ENCODE measurements at places on chromosomes 3 and 15. TPM values are rescaled to one million over a fixed set of nuclear protein-coding genes. Genes with fewer than 3 reads are reported as not detected.

DNA sequence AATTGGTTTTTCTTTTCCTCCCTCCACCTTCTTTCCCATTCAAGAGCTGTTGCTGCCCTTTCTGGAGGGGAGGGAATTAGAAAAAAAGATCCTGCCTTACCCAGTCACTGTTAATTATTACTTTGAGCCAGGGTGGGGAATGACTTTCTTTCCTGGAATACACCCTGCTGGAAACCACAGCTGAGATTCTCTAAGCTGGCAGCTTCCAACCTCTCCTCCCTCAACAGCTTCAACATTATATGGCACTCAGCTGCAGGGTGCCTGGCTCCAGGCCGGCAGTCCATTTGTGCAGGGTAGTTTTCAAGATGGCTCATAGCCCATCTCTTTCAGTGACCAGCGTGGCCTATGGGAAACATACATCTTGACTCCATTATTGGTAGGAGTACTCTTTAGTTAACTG is 105.8 kb downstream of the UBE3A start:
- peaks cover 22% of the 10 kb centered on the region for H3K36me3 ChIP-seq
- H3K27me3 ChIP-seq: no peaks in the 10 kb centered on the region
- DNase-seq: no peak
- H3K27ac ChIP-seq: no peak overlapping the region
- H3K4me3 ChIP-seq: no peak overlapping the region

GRCh38 chr15:74902295-74903075 is 4.2 kb downstream of the FAM219B start:
- peaks cover 59% of the 10 kb centered on the region for H3K36me3 ChIP-seq
- no peak for DNase-seq
- H3K27ac ChIP-seq: no peak overlapping the region
- no peaks in the 10 kb centered on the region for H3K27me3 ChIP-seq
- peaks cover 9% of the 10 kb centered on the region for H3K4me1 ChIP-seq
- H3K4me3 ChIP-seq: no peak overlapping the region

DNA sequence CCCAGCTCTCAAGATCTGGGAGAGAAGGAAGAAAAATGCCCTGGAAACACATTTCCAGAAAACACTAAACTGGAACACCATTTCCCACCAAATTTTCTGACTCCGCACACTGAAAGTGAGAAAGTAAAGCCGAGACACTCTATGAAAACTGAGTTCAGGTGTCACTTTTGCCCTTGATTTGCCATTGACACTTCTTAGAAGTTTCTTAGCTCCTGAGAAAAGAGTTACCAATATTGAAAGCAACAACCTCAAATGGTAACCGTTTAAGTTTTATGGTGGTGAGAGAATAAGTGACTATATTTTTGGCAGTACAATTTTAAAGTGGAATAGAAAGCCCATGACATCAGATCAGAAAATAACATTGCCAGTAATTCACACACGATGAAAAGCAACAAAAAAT is 39.0 kb downstream of the CD86 start:
- H3K4me1 ChIP-seq: no peaks in the 10 kb centered on the region
- no peak overlapping the region for H3K4me3 ChIP-seq
- no peaks in the 10 kb centered on the region for H3K27me3 ChIP-seq
- H3K27ac ChIP-seq: no peak overlapping the region

GRCh38 chr3:172876297-172876696 is 125.8 kb downstream of the ECT2 start:
- H3K36me3 ChIP-seq: no peaks in the 10 kb centered on the region
- H3K27ac ChIP-seq: no peak overlapping the region
- H3K27me3 ChIP-seq: no peaks in the 10 kb centered on the region
- no peaks in the 10 kb centered on the region for H3K4me1 ChIP-seq
- DNase-seq: no peak

DNA sequence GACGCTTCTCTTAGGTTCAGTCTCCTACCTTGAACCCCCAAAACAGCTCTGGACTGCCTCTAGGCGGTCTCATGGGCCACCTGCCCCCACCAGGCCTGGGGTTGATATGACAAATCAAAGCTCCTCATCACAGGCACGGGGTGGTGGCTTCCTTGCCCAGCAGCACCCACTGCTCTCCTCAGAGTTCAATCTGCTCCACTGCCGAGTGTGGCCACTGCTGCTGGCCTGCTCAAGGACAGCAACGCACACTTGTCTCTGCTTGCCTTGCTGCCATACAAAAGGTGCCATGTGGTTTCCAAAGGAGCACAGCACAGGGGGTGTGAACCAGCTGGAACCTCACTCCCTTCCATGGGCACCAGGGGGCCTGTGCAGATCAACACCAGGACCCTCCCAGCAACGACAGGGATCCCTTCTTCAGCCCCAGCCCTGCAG is 10.2 kb downstream of the KBTBD13 start:
- no peak for DNase-seq
- no peaks in the 10 kb centered on the region for H3K36me3 ChIP-seq
- H3K27ac ChIP-seq: no peak overlapping the region
- H3K27me3 ChIP-seq: no peaks in the 10 kb centered on the region
- peaks cover 72% of the 10 kb centered on the region for H3K4me1 ChIP-seq

DNA sequence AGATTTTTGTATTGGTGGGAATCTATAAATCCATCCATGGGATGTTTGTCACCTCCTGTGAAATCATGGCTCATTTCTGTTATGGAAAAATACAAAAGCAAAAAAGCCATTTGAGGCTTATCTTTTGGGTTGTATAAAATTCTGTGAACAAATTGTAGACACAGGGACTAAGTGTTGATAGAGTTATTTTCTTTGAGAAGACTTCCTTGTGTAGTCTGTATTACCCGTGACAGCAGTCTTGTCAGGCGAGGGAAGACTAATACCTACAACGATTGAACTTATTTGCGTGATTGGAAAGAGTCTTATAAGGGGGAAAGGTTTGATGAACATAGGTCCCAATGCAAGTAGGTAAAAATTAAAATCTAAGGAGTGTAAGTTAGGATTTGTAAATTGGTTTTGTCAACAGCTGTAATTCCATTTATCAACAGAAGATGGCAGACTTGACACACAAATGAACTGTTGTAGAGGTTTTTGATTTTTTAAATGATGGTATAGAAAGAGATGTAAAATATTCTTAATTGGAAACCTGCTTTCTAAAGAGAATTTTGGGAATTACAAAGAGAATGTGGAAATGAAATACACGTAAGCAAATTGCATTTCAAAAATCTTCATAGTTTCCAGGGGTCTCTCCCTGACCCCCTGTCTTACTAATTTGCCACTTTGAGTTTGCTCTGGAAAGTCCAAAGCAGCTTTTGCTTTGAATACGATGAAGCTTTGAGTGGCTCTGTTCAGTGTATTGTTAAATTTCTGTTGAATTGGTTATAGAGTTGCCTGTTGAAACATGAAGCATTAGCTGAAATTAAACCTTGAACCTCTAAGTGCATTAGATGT is 33.2 kb downstream of the SLC25A26 start:
- H3K4me3 ChIP-seq: no peak overlapping the region
- peak; percentile 48 for DNase-seq
- no peaks in the 10 kb centered on the region for H3K4me1 ChIP-seq
- H3K36me3 ChIP-seq: peaks cover 14% of the 10 kb centered on the region

DNA sequence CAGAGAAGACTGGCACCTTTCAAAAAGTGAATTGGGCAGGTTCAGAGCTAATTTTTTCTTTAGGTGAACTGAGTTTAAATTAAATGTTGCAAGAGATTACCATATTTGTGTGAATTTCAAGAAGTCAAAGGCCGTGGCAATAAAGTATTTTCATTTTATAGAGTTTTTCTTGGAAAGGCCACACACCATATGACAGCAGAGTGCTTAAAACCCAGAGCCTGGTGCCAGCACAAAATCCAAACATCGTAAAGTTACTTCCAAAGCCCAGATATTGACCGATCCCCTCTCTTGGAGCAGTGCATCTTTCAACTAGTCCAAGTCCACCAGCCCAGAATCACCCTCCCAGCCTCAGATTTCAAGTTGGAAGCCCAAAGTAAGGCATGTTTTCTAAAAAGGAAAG is 164.5 kb downstream of the VGLL4 start:
- DNase-seq: no peak
- H3K4me1 ChIP-seq: peaks cover 11% of the 10 kb centered on the region
- no peak overlapping the region for H3K4me3 ChIP-seq
- no peaks in the 10 kb centered on the region for H3K36me3 ChIP-seq
- no peaks in the 10 kb centered on the region for H3K27me3 ChIP-seq
- H3K27ac ChIP-seq: no peak overlapping the region

DNA sequence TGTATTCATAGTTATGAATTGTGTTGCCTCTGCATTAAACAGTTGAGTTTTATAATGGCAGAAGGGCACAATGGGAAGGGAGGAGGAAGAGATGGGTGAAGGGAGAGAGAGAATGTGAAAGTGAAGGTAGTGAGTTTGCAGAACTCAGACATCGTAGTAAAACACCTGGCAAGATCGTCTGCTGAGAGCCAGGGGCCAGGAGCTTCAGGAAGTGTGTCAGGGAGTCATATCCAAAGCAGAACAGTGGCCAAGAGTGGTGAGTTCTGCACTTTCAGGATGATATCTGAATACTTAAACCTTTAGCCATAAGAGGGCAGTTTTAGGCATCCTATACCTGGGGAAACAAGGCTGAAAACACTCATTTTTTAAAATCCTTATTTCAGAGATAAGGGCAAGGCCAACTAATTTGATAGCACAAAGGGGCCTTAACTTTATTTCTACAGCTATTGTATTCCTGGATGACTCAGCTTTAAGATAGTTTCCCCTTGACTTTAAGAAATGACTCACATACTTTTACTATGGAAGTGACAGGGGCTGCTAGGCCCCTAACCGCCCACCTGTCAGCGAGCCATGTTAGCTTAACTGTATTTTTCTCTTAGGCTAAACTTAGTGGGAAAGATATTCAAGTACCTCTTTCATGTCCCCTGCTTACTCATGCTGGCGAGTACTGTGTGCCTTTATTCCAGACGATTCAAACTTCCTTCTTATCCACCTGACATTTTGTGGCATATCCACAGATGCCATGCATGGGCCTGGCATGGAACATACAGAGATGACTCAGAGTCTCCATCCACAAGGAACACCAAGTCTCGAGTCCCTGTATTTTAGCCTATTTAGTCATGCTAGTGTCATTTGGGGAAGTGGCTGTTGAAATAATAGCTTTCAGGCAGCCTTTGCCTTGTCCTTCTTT is 53.9 kb downstream of the RLBP1 start:
- DNase-seq: no peak
- no peak overlapping the region for H3K27ac ChIP-seq
- H3K4me3 ChIP-seq: no peak overlapping the region
- peaks cover 9% of the 10 kb centered on the region for H3K36me3 ChIP-seq
- H3K4me1 ChIP-seq: peaks cover 8% of the 10 kb centered on the region

GRCh38 chr3:71103430-71103921 is 480.1 kb downstream of the FOXP1 start:
- H3K4me1 ChIP-seq: peaks cover 9% of the 10 kb centered on the region
- H3K27me3 ChIP-seq: no peaks in the 10 kb centered on the region

DNA sequence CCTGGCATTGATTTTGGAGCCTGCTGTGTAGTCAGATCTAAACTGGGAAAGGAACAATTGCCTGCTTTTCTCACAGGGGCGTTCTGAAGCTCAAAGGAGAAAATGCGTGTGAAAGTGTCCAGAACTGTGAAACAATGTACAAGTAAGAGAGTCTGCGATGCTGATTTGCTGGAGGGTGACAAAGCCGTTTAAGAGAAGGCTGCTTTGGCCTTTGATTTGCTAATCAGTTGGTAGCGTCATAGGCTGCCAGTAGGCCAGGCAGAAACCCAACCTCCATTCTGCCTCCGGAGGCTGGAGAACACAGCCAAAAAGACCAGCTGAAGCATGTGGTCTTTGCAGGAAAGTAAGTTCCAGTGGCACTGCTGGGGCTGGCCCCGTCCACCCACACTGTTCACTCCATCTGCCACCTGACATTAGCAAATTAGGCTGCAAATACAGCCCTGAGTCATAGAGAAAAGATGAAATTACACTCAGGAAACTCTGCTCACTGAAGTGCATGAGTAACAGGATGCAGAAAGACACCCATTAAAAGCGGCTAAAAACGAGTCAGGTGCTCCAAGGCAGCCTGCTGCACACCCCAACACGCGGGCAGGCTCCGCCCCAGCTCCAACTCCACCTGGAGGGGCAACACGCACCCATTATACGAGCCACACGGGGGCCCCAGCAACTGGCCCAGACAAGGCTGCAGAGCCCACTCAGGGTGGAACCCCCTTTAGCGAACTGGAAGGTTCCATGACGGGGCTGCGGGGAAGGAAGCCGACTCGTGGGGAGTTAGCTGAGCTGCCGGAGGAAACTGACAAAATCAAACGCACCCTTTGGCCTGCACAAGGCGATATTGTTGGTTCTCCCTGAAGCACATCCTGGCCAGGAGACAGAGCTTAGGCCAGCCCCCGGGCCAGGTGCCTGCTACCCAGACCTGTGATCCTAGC is 31.6 kb downstream of the ZDHHC19 start:
- no peak overlapping the region for H3K4me3 ChIP-seq
- H3K27me3 ChIP-seq: no peaks in the 10 kb centered on the region
- H3K36me3 ChIP-seq: no peaks in the 10 kb centered on the region
- H3K27ac ChIP-seq: peak overlapping the region; percentile 57
- peaks cover 32% of the 10 kb centered on the region for H3K4me1 ChIP-seq

- H3K36me3 ChIP-seq: no peaks in the 10 kb centered on the region
- H3K4me3 ChIP-seq: no peak overlapping the region
Observed at GRCh38 chr3:184738982-184739381, 27.1 kb upstream of the MAGEF1 start.

GRCh38 chr3:22960105-22960984 is 242.8 kb upstream of the UBE2E2 start:
- H3K27me3 ChIP-seq: no peaks in the 10 kb centered on the region
- H3K4me1 ChIP-seq: no peaks in the 10 kb centered on the region
- peak; percentile 42 for DNase-seq
- H3K27ac ChIP-seq: no peak overlapping the region

GRCh38 chr15:69929905-69930630 is 167.6 kb downstream of the TLE3 start:
- H3K4me3 ChIP-seq: no peak overlapping the region
- H3K27ac ChIP-seq: no peak overlapping the region
- H3K4me1 ChIP-seq: no peaks in the 10 kb centered on the region
- peaks cover 5% of the 10 kb centered on the region for H3K27me3 ChIP-seq

- H3K4me3 ChIP-seq: no peak overlapping the region
- no peaks in the 10 kb centered on the region for H3K36me3 ChIP-seq
- H3K27ac ChIP-seq: no peak overlapping the region
- DNase-seq: no peak
- H3K4me1 ChIP-seq: no peaks in the 10 kb centered on the region
- no peaks in the 10 kb centered on the region for H3K27me3 ChIP-seq
Observed at GRCh38 chr3:82942041-82942440, 1180.6 kb upstream of the GBE1 start.

DNA sequence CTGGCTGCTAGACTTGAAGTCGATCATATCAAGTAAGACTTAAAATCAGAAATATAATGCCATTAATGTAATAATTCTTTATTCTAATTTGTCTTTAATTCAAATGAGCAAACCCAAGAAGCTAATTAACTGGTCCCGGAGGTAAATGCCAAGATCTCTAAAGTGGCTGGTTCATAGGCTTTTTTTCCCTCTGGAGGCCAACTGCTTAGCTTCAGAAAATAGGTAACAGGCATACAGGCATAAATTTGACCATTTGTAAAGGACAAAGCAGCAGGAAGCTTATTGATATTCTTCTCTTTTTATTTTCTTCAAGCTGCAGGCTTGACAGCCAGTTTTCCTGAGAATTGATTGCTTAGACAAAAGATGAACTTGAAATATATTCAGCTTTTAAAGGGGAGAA is 158.6 kb upstream of the RAP2B start:
- H3K36me3 ChIP-seq: no peaks in the 10 kb centered on the region
- no peak for DNase-seq
- H3K27me3 ChIP-seq: no peaks in the 10 kb centered on the region
- peaks cover 4% of the 10 kb centered on the region for H3K4me1 ChIP-seq
- H3K27ac ChIP-seq: no peak overlapping the region
- H3K4me3 ChIP-seq: no peak overlapping the region

Gene CMTM8
- polyA plus RNA-seq: 20.1 TPM

Gene RBP2
- 2,966 TPM for polyA plus RNA-seq

Gene RFT1
- polyA plus RNA-seq: 20.0 TPM

Gene C15orf61
- polyA plus RNA-seq: 4.9 TPM

Gene TP53BP1
- polyA plus RNA-seq: 35.6 TPM

Gene SLC2A2
- polyA plus RNA-seq: 202 TPM

Gene THOC7
- polyA plus RNA-seq: 72.3 TPM

Gene PLSCR2
- 0.79 TPM for polyA plus RNA-seq
